ENCODE measurements at places on chromosomes 5 and 9.

DNA sequence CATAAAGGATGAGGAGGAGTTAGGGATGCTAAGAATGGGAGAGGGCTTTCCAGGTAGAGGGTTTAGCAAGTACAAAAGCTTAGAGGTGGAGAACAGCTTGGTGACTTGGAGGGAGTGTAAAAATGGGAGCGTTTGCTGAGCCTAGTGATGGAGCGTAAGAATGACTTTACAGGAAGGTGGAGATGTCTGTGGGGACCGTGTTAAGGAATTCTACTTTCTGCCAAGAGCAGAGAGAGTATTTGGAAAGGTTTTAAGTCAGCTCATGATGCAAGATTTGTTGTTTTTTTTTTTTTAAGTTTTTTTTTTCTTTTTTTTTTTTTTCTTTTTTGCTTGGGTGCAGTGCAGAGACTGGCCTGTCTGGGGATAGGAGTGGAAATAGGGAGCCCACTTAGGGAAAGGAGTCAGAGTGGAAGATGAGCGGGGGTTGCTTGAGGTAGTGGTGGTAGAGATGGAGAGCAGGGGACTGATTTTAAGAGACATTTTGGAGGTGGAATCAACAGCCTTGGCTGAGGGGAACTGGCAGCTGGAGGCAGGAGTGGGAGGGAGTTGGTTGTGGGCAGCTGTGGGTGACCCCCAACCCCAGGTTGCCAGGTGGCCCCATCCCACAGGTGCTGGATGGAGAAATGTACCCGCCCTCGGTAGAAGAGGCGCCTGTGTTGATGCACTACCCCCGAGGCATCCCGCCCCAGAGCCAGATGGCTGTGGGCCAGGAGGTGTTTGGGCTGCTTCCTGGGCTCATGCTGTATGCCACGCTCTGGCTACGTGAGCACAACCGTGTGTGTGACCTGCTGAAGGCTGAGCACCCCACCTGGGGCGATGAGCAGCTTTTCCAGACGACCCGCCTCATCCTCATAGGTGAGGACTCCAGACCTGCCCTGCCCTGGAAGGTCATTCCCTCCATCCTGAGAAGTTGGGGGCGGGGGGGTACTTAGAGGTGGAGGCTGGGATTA lies 12.4 kb downstream of the PTGS1 start:
- no peak for DNase-seq

GRCh38 chr9:129781981-129782380 lies 21.0 kb upstream of the TOR1B start:
- no peak for DNase-seq

- no peak for DNase-seq
These were observed 36.3 kb downstream of the GLIS3 start for GRCh38 chr9:4263591-4263990.

GRCh38 chr9:98132806-98133631 lies 14.0 kb upstream of the TRIM14 start:
- no peak for DNase-seq

GRCh38 chr5:163366757-163367156 lies 70.6 kb upstream of the CCNG1 start:
- DNase-seq: no peak

- no peak for DNase-seq
These were observed 1009.8 kb downstream of the DNAH5 start for GRCh38 chr5:12934722-12935121.

DNA sequence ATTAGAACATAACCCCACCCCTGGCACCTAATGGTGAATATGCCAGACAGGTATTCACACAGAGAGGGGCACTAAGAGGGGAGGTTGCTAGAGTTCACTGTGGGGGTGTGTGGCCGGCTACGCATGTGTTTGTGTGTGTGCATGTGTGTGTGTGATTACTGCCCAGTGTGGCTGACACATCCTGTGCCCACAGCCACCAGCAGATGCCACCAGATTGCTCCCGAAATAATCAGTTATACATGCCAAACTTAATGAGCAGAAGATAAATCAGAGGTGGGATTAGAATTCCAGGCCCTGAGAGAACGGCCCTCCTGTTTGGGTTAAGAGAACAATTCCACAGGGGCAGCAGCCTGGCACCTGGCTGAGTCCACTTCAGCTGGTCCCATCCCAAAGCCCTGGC lies 91.8 kb upstream of the TBCA start:
- DNase-seq: no peak

- no peak for DNase-seq
These were observed 77.5 kb downstream of the SLC1A3 start for GRCh38 chr5:36683821-36684434.

- DNase-seq: peak; percentile 55
These were observed 54.0 kb downstream of the CCDC171 start for GRCh38 chr9:15606643-15607472.

GRCh38 chr9:133729617-133730281 lies 8.4 kb downstream of the SARDH start:
- no peak for DNase-seq

Measured in Jurkat, Clone E6-1 (cell line).